Stimulated activated CD4-positive, alpha-beta T cell treated with anti-CD3 and anti-CD28 coated beads, Interleukin-1b, Interleukin-23, amount 100 ng/mL, for 1 hour (primary cell): ENCODE measurements at places on chromosomes 6 and 20.

- DNase-seq = no peak
Measured at GRCh38 chr6:71496018-71496721, 207.6 kb downstream of the OGFRL1 start.

- DNase-seq = no peak
Measured at GRCh38 chr6:53361549-53362031, 12.8 kb upstream of the ELOVL5 start.

DNA sequence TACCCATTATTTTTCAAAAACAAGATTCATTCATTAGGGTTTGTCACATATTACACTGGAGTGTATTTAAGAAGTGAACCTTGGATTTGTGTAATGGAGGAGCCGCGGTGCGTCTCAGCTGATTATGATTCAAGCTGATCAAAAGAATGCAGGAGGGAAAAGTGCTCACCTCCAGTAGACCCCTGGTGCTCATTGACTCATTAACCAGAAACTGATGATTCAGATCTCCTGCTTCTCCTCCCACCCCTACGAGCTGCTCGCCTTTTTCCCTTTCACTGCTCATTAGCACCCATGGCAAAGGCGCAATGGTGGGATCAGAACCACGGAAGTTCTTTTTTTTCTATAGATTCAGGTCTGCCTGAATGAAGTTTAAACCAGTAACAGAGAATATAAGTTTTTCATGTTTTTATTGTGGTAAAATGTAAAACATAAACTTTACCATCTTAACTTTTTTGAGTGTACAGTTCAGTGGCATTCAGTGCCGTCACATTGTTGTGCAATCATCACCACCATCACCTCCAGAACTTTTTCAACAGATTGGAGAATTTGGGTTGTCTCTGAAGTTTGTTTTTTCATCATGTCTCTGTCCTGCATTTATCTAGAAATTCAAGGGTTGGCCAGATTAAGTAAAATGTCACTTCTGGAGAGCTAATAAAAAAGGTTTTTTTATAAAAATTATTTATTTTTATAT is 101.6 kb downstream of the LINC00237 start:
- DNase-seq = no peak

DNA sequence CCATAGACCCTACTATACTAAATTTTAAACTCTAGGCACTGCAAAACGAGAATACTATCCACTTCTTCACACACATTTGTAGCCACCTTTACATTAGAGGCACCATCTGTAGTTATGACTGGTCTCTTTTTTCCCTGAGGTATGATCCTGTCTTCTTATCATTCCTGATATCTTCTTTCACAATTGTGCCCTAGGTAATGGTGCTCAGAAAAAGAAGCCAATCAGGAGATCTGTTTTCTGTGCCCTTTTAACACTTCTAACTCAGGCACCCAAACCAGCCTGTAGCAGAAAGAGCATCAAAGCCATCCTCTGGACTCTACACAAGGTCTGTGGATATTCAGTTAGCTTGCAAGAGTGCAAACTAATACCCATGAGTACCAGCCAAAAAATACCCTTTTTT is 149.7 kb upstream of the SGK1 start:
- no peak for DNase-seq

GRCh38 chr20:7214081-7214740 is 446.7 kb downstream of the BMP2 start:
- no peak for DNase-seq

DNA sequence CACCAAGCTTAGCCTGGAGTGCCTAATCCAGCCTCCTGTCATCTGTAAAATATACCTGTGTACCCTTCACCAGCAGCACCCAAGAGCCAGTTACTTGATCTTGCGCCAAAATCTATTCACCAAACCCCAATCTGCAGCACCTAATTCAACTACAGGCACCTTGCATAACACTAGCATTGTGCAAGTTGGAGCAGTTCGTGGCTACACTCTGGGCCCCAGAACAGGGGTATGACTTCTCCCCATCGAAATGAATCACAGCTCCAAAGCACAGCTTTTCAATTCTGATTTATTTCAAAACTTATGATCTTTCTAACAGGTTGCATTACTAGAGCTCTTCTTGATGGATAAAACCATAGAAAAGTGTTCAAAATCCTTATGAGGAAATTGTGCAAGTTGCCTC is 100.4 kb upstream of the TCF21 start:
- no peak for DNase-seq

- no peak for DNase-seq
Measured at GRCh38 chr6:101760843-101761621, 367.5 kb downstream of the GRIK2 start.

- DNase-seq = no peak
Measured at GRCh38 chr6:154994836-154995253, 270 bp upstream of the TIAM2 start.

DNA sequence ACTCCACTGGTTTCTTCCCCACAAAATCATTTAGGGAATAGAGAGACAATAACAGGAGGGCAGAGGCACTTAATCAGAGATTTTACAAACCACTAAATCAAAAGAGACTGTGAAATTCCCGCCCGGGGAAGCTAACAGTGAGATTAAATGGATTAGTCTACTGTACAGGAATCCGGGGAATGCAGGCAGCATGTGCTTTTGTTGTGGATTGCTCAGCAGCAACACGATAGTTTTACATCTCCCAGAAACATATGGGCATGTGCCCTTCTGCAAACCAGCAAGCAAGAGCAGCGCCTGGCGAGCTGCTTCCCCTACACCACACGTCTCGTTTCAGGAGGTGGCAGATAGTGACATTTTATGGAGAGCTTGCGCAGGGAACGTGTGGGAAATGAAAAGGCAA is 382.3 kb downstream of the CD83 start:
- DNase-seq = no peak

DNA sequence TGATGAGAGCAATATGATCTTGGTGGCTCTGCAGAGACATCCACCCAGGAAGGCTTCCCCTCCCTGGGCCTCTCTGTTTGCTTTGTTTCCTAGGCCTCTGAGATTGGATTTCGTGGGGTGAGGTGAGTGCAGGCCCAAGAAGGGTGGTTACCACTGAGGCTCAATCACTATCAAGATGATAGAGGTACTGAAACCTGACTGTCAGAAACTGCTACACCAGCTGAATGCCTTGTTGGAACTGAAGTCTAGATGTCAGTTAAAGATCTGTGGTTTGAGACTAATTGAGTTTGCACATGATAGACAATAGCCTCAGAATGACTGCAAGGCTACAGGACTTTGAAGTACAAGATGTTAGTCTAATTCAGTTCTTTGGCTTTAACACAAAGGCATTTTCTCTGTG is 15.2 kb downstream of the VNN1 start:
- DNase-seq = no peak
